Activated CD4-positive, CD25-positive, alpha-beta regulatory T cell treated with anti-CD3 and anti-CD28 coated beads, Interleukin-2, amount 50 U/mL, for 16 hours (primary cell): ENCODE measurements at places on chromosomes 5 and 9.

DNA sequence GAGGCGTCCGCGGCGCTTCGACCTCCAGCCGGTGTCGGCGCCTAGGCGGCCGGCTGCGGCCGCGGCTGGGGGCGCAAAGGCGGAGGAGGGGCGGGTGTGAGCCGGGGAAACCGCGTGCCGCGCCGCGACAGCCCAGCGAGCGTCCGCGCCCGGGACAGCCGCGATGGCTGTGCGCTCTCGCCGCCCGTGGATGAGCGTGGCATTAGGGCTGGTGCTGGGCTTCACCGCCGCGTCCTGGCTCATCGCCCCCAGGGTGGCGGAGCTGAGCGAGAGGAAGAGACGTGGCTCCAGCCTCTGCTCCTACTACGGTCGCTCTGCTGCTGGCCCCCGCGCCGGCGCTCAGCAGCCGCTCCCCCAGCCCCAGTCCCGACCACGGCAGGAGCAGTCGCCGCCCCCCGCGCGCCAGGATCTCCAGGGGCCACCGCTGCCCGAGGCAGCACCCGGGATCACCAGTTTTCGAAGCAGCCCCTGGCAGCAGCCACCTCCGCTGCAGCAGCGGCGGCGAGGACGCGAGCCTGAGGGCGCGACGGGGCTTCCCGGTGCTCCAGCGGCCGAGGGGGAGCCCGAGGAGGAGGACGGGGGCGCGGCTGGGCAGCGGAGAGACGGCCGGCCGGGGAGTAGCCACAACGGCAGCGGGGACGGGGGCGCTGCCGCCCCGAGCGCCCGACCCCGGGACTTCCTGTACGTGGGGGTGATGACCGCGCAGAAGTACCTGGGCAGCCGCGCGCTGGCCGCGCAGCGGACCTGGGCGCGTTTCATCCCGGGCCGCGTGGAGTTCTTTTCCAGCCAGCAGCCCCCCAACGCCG is 605 bp downstream of the CHSY3 start:
- no peak for DNase-seq

GRCh38 chr9:113559834-113560800 is 96.6 kb downstream of the RGS3 start:
- DNase-seq: no peak

DNA sequence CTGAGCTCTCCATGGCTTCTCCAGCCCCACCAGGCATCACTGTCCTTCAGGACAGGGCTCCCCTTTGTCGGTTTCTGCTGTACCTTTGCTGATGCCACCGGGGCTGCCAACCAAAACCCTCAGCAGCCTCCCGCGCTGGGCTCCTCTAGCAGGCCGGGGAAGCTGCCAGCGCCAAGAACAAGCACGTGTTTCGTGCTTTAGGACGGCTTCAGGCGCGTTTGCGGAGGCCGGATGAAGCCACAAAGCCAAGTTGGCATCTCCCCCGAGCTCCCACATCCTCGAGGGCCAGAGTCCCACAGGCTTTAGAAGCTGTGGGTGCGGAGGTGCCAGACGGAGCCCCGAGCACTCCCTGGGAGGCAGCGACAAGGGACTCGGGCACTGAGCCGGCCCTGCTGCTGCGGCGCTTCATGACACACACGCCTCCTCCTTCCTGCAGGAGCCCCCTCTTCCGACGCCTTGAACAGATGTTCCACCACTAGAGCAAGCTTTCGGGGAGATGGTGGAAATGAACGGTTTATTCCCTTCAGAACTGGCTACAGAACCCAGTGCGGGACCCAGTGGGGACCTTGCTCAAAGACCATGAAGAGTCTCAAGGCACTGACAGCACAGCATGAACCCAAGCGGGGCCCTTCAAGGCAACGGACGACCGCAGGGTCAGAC is 36.7 kb downstream of the SARDH start:
- DNase-seq: no peak

- no peak for DNase-seq
These were observed 75.0 kb downstream of the NR2F1 start for GRCh38 chr5:93658044-93658443.

- DNase-seq: no peak
These were observed 31.1 kb downstream of the ZNF484 start for GRCh38 chr9:92846662-92847145.

DNA sequence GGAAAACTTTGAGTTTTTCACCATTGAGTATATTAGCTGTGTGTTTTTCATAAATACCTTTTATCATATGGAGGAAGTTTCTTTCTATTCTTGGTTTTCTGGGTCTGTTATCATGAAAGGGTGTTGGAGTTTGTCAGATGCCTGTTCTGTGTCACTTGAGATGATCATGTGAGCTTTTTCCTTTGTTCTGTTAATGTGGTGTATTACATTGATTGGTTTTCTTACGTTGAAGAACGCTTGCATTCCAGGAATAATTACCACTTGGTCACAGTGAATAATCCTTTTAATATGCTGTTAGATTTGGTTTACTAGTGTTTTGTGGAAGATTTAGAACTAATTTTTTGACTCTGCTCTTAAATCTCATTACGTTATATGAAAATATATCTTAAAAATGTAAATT is 7.8 kb downstream of the PLEKHG4B start:
- DNase-seq: no peak

- no peak for DNase-seq
These were observed 378.0 kb downstream of the LRRC70 start for GRCh38 chr5:62956597-62956996.

- DNase-seq: no peak
These were observed 158.6 kb upstream of the PPP1R26 start for GRCh38 chr9:135320943-135321342.

DNA sequence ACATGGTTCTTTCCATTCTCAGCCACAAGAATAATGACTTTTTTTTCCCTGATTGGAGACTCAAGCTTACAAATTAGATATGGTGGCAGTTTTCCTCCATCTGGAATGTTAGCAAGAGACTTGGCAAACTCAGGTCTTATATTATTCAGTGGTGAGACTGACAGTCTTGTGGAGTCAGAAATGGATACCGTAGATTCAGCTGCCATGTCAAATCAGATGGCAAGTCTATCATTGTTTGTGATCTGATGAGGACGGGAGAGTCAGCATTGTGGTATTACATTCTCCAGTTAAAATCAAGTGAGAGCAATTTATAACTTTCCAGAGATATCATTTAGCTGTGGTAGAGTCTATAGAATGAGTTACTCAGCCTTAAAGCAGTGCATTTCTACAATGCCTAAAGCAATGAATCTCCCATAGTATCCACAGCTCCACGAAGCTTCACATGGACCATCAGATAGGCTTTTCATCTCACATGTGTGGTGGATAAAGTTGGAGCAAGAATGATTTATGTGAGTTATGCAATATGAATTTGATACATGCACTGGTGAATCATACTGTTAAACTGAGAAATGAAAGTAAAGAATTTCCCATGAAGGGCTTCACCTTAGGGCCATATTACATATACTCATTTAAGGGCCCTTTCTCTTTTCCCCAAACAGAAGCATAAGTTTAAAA is 430.6 kb downstream of the ZNF608 start:
- DNase-seq: no peak

DNA sequence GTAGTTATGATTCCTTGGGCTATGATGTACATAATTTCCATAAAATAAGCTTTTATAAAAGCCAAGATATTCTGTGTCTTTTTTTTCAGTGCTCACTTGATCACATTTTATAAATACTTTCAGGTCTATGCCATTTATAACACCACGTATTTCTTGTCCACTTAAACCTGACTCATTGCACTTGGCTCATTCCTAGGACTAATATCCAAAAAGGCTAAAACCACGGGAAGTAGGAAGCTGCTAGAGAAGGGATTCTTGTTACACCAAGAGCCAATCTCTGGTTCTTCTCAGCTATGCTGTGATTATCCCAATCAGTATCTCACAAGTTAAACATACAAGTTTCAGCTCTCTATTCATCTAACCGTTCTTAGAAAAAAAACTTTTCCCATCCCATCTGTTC is 80.4 kb upstream of the CDH6 start:
- DNase-seq: no peak

- DNase-seq: no peak
These were observed 456.7 kb downstream of the TLE4 start for GRCh38 chr9:80028501-80028900.
